ENCODE measurements at places on chromosomes 5 and 9.
A peak's percentile ranks its signal among the peaks of the same experiment; 100 is the strongest.

DNA sequence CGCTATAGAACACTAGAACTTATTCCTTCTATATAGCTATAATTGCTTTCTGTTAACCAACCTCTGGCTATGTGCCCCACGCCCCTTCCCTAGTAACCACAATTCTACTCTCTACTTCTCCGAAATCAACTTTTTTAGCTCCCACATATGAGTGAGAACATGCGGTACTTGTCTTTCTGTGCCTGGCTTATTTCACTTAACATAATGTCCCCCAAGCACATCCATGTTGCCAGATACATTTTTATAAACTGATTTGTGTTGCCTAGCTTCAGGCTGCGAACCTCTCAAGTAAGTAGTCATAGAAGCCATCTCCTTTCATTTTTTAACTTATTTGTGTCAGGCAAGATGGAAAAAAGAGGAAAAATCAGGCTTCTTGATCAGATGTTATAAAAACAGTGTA is 249.5 kb downstream of the TMEM167A start:
- DNase-seq = no peak

- no peak for DNase-seq
Measured at GRCh38 chr5:68261569-68262065, 46.1 kb downstream of the PIK3R1 start.

DNA sequence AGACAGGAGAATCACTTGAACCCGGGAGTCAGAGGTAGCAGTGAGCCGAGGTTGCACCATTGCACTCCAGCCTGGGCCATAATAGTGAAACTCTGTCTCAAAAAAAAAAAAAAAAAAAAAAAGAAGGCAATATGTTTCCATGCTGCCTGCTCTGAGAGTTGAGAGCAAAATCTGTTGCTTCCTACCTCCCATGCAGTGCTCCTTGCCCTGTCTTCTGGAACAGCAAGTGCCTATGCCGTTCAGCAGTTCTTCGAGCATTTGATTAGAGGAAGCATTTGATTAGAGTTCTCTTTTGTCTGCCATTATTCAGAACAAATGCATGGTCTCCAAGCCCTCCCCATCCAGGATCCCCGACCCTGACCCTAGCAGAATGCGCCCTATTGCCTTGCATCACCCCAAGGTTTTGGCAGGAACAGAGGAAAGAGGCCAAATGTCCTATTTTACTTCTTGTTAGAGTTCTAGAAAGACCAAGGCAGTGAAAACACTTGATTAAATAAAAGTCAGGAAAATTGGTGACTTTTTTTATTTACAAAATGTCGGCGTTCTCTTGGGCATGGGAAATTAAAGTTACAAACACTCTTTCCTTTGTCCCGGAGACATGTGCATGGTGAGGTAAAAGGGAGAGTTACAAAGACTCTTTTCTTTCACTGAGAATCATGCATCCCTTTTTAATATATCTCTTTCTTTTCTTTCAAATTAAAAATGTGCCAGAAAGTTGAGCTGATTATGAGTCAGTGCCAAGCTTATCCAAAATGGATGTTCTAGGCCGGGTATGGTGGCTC is 27.8 kb upstream of the FSD1L start:
- no peak for DNase-seq

DNA sequence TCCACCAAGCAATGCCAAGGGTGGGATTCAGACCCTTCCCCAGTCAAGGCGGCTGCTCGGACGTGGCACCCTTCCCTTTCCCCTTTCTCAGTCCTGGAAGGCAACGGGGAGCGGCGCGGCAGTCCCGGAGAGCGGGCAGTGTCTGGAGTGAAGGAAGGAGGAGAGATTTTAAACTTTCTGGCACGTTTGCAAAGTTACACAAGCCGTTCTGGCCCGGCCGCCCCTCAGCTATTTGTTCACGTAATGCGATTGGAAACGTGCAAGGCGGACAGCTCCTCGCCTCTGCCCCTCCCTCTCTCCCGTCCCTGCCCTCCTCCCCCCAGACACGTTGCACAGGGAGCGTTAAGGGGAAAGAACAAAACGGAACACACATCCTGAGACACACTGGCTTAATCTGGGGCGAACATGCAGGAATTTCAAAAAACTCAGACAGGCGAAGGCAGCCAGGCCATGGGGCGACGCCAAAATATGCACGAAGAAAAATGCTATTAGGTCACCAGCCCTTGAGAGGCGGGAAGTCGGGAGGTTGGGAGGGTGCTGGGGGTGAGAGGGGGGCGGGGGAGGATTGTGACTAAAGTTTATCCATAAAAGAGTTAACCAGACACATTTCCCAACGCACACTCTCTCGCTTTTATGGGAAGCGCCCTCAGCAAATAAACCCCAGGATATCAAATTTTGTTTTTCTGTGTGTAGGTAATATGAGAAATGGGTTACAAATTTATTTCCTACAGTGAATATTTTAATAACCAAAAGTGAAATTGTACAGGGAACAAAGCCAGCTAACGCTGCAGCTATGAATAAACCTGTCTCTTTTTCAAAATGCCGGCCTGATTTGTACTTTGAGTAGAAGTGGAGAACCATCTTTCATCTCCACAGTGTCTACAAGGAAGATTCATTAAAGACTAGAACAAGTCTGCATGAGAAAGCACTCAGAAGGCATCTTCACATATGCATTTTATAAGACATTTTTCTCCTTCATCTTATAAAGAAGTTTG is at the start of gene LOX:
Gene LOX (minus strand): TSS at position 144 of the 995 bp plus-strand sequence. CDS start 274 bp downstream, outside the sequence.
- DNase-seq = peak; percentile 88

DNA sequence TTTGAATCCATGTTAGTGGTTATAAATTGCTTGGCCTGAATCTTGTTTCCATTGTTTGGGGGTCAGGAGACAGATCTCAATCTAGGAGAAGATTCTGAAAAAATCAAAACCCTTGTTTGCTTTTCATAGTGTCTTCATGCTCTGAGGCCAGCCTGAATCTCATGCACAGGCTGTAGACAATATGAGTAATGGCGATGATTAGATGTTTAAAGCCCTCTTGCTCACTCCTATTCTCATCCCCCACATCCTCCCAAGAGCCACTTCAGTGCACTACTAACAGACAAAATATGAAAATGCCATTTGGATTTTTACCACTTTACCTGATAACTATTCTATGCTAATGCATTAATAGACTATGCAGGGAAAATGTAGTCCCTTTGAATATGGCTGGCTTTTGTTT is 129.4 kb downstream of the NUDT12 start:
- no peak for DNase-seq

DNA sequence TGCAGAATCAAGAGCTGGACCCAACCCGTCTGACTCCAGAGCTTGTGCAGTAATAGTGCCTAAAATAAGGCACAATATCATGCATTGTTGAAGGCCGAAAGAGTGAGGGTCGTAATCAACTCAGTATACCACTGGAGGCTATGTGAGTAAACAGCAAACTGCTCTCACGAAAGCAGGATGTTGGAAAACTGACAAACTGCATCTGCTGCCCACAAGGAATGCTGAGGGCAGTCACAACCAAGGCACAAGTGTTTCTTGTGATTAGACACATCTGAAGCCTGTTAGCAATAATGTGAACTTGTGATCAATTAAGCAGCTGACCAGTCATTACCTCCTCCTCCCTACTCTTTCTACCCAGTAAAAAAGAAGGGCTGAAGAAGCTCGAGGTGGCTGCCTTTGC is 48.8 kb downstream of the TRPM3 start:
- no peak for DNase-seq

- DNase-seq = no peak
Measured at GRCh38 chr5:151696470-151697061, 9.9 kb upstream of the SPARC start.

DNA sequence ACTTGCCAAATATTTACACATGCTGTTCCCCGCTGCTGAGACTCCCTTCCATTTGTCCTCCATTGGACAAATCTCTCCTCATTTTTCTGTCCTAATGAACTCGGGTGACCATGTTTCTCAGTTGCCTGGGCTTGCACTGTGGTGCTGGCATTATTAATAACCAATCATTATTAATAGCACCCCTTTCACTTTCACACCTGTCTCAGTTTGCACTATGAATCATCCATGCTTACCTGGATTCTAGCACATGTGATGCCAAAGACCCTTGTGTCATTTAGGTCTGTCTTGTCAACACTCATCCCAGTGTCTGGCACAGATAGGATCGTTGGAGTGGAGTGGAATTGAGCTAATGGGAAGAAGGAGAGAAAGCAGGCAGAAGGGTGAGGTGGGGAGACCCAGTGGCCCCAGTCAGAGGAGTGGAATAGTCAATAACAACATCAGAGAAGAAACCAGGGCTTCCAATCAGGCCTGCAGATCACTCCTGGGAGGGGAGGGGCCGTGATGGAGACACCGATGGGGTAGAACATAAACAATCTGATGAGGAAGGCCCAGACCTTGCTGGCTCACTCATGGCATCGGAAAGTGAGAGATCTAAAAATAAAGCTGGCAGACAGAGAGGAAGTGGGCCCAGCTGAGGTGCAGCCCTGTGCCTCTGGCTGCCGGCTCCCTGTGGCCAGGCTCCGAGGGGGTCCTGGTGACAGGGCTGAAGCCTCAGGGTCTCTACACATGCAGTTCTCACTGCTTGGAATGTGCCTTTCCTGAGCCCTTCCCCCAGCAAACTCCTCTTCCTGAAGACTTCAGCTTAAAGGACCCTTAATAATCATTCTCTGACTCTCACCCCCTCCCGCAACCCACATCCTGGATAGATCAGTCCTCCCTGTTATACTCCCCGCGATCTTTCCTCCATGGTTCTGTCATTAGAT is 33.5 kb upstream of the CRB2 start:
- DNase-seq = no peak

DNA sequence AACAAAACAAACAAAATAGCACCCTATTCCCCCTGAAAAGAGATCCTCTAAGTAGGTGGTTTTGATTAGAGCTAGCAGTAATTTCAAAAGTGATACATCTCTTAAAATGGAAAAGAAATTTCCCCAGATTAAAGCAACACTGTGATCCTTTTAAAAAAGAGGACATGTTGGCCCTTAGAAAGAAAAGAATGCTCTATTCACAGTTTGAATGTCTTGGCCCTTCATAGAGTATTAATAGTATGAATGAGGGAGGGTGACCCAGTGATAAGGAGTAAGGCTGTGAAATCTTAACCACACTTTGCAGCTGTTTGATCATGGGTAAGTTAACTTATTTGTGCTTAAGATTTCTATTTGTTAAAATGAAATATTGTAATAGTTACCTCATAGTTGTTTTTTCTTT is 467.7 kb upstream of the MEF2C start:
- DNase-seq = no peak

GRCh38 chr9:79013715-79014610 is 557.8 kb upstream of the TLE4 start:
- DNase-seq = no peak

- DNase-seq = no peak
Measured at GRCh38 chr5:68369457-68370125, 154.0 kb downstream of the PIK3R1 start.

DNA sequence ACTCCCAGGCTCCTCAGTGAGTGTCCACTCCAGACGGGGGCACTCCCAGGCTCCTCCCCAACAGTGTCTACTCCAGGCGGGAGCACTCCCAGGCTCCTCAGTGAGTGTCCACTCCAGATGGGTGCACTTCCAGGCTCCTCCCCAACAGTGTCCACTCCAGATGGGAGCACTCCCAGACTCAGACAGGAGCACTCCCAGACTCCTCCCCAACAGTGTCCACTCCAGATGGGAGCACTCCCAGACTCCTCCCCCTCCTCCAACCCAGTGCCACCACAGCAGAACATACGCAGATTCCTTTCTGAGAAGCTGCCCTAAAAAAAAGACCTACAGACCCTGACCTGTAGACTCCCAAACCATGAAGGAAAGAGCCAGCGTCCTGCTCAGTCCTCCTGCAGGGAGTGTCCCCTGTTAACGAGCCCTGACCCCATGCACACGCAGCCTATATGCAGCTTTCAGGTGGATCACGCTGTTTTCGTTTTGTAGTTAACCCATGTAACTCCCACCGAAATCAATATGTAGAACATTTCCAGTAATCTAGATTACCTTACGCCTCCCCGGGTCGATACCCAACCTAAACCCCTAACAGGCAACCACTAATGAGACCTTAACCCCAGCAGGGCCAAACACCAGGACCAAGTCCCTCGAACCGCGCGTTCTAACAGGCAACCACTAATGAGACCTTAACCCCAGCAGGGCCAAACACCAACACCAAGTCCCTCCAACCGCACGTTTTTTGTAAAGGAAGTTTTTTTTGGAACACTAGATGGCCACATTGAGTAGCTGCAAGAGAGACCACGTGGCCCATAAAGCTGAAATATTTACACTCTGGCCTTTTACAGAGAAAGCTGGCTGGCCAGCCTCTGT is 15.7 kb downstream of the PNPLA7 start:
- DNase-seq = peak; percentile 81

DNA sequence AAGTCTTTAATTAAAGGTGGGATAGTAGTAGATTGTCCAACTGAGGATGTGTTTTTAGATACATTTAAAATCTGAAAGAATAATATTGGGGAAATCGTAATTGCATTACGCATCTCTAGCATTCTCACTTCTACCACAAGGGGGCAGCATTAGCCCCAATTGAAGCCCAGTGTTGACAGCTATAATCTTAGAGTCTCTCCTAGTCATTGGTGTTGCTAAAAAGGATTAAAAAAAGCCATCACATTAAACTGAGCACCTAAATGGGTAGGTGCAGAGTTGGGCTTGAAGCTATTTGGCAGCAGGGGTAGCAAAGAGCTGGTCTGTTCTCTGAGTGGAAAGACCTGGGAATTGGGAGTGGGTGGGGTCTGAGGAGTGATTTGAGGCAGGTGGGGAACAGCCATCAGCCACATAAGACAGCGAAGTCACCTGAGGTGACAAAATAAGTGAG is 177.2 kb downstream of the OSTF1 start:
- peak; percentile 15 for DNase-seq

DNA sequence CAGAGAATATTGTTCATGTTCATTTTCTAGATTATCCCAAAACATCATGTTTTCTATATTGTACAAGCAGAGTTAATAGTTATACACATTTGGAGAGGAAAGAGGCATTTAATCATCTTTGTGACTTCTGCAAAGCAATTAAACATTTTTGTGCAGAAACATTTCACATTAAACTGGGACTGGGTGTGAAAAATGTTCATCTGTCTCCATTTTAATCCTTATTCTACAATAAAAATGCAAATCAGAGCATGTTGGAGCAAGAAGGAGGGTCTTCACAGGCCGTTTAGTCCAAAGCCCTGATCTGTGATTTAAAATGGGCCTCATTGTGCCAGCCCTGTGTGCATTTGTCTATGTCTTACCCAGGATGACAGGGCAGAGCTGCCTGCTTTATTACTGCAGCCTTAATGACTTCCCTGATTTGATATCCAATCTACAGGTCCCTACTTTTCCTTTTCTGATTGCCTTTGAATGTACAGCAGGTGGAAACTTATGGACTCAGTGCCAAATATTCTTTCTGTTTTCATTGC is 183.5 kb downstream of the CAVIN4 start:
- DNase-seq = no peak

GRCh38 chr9:36898431-36899020 is 135.5 kb downstream of the PAX5 start:
- no peak for DNase-seq

DNA sequence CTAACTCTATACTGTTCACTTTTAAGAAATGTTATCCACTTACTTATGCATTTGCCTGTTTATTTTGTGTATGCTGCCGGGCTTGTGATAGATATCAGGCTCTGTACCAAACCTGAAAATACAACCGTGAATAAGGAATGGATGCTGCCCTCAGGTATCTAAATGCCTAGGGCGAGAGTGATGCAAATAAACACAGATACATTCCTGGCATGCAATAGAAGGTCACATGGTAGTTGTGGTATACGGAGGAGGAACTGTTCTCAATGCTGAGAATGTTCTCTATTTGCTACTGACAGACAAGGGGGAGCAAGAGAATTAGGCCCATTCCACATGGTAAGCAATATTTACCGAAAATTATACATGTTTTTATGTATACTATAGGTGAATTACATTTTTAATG is 227.8 kb downstream of the ICE1 start:
- DNase-seq = no peak

- DNase-seq = no peak
Measured at GRCh38 chr5:136750224-136750862, 385.0 kb upstream of the TRPC7 start.

- no peak for DNase-seq
Measured at GRCh38 chr9:84990850-84991513, 321.5 kb downstream of the NTRK2 start.
